ENCODE measurements at places on chromosomes 6 and 20.
A peak's percentile ranks its signal among the peaks of the same experiment; 100 is the strongest.

- DNase-seq: no peak
Measured at GRCh38 chr20:48521121-48521520, 306.7 kb downstream of the PREX1 start.

- peak; percentile 48 for DNase-seq
Measured at GRCh38 chr20:64101731-64102621, 5.4 kb downstream of the NPBWR2 start.

DNA sequence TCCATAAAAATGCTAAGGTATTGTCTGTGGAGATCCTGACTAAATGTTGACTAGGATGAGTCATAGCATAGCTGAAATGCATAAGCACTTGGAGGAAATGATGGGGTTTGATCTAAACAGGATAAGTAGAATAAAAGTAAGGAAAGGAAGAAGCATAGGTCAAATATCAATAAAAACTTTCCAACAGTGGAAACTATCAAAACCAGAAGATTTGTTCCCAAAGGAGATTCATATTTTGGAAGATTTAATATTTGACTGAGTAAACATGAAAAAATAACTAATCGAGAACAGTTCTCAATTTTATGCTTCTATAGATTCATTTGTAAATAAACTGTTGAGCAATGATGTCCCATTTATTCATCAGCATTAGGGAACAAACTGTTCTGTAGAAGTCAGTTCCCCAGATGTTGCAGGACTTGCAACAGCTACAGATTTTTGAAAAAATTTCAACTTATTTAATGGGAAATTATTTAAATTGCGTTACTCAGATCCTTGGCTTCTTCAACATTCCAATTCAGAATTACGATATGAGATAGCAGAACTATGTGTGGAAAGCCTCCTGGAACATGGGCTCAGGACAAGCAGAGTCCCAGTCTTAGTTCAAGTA lies 133.7 kb upstream of the TBX18 start:
- DNase-seq: no peak

DNA sequence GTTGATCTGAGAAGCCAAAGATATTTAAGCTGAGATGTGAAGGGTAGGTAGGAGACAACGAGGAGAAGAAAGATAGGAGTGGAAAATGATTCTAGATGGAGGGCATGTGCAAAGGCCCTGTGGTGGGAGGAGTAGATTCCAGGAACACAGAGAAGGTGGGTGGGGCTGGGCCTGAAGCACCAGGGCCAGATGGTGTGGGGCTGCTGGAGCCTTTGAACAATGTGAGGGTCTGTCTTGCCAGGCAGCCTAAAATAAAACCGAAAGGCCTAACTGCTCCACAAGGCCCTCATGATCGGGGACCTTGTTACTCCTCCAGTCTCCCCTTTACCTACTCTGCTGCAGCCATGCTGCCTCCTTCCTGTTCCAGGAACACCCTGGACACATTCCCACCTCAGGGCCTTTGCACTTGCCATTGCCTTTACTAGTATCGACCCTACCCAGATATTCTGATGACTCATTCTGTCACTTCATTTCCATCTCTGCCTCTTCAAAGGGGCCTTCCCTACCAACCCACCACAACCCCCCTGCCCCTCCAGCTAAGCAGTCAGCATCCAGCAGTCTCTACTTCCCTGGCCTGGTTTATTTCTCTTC lies 20.0 kb downstream of the FAM110A start:
- DNase-seq: no peak

GRCh38 chr20:48293671-48294070 lies 508.4 kb upstream of the SULF2 start:
- no peak for DNase-seq

DNA sequence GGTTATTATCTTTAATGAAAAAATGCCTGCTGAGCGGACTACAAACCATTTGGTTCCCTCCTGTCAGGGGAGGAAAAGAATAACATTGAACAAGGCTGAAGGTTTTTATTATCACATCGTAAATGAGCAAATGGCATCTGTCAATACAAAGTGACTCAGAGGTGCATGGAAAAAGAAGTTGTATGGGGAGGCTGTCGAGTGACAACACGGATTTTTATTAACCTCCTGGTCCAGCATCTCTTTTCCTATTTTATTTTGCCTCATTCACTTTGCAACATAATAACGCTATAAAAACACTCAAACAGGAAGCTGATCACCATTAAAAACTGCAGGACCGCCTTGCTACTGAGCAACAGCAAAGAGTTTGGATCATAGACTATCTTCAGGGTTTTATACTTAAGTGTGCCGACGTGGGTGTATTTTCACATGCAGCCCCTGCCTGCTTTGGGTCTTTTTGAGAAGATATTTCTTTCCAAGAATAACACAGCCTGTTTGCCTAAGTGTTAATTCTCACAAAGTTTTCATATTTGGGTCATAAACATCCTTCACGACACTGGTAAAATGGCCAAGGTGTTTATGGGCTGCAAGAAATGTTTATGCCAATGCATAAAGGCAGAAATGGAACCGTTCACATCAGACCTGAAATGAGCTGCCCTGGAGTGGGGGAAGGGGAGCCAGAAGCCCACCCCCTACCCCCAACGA lies 132.1 kb upstream of the SALL4 start:
- no peak for DNase-seq

- DNase-seq: no peak
Measured at GRCh38 chr6:71602385-71603007, 283.9 kb upstream of the RIMS1 start.

All from activated CD4-positive, alpha-beta T cell treated with anti-CD3 and anti-CD28 coated beads for 1 hour (primary cell).